ENCODE measurements at places on chromosomes 7 and 10.

DNA sequence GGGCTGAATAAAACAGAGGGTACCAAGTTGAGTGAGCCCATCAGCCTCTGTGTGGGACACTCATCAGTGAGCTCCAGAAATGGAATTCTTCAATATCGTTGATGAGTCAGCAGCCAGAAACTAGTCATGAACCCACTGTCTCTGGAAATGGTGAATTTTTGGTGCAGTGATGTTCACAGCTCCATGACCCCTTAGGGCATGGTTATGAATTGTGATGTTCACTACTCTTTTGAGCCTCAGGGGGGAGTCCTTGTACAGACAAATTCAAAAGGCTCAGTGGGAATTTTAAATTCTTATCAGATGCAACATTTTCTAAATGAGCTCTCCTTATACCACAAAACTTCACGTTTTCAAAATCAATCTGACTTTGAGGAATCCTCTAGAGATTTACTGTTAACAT is 335.7 kb downstream of the PHTF2 start:
- DNase-seq = peak; percentile 22

DNA sequence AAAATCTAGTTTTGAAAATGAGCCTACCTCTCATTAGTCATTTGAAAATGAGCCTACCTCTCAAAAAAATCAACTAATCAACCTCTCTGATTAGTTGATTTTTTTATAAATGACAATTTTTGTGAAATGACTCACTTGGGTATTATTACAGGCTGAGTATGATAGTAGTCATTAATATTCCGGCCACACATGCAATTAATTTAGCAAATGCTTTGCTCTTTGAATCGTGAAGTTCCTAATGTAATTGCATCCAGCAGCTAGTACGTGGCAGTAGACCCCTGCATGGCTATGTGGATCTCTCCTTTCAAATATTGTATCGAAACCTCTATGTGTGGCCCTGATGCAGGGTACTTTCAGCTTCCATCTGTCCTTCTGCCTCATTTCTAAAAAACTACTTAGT is 245.9 kb upstream of the PHYHIPL start:
- DNase-seq = no peak

GRCh38 chr10:111109501-111110242 is 32.8 kb downstream of the ADRA2A start:
- DNase-seq = no peak

DNA sequence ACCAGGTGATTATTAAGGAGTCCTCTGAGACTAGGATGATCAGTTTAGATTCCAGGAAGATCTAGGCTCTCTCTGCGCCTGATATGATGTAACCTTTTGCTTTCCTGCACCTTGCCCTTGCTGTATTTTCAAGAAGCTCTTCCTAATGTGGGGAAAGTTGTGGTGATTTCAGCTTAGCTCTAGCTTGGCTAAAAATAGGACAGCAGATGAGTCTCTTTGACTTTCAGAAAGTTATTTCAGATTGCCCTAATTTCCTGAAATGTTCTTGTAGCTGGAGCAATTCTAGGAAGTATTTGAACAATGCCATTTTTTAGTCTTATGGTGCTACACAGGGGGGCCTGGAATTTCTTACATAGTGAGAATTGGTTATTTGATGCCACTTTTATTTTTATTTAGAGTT is 3.8 kb downstream of the LCOR start:
- no peak for DNase-seq

DNA sequence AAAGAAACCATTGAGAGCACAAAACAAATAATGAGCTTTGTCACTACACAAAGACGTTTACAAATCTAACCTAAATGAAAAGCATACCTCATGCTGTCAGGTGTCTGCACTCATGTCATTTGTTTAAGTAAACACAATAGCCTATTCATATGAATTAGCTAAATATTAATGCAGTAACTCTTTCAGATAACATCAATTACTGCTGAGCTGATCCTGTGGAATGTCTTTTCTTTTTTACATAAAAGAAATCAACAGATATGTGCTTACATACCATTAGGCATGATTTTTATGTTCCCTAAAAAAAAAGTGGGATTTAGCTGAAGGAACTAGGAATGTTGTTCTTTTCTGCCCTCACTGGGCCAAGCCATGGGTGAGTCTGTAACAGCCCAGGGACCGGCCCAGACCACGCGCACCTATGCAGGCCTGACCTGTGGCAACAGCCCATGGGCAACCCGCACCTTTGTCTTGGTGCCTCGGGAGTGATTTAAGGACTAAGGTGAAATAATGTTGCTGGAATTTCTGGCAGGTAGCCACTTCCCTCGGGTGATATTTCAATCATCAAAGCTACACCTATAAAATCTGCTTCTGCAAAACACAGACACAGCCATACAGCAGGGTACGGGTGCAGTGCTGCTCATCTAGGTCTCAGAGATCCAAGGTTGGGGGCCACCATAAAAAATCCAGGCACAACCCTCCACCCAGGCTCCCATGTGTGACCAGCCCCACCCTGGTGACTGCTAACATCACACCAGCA is 44.6 kb downstream of the FGFR2 start:
- DNase-seq = no peak

GRCh38 chr7:92715963-92716362 is 120.4 kb downstream of the CDK6 start:
- no peak for DNase-seq

DNA sequence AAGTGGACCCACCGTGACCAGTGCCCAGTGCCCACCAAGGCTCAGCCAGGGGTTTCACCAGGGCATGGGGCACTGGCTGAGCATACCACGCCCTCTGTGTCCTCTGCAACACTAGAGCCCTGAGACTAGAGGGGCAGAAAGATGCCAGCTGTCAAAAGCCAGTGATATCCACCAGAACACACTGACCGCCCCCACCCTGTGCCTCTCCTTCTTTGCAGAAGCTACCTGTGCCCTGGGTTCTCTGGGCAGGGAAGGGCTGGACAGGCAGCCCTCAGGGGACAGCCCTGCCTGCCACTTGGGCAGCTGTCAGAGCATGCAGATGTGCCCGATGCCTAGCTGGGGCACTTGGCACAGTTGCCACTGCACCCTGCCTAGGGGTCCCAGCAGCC is 494 bp downstream of the VSIR start:
- no peak for DNase-seq

DNA sequence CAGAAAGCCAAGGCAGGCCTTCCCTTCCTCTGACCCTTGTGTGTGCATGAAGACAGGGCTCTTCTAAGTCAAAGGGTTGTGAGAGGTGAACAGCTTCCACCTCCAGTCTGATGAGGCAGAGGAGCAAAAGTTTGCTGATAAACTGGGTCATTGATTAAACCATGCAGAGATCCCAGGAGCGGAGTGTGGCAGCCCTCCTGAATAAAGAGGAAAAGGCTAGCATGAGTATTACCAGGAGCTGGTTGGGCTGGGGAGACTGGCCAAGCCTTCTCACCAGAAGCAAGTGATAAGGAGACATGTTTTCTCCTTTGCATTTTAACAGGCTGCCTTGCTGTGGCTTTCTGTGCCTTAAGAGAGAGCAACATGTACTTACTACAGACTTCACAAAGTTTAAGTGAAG is 10.2 kb downstream of the LMOD2 start:
- DNase-seq = no peak

DNA sequence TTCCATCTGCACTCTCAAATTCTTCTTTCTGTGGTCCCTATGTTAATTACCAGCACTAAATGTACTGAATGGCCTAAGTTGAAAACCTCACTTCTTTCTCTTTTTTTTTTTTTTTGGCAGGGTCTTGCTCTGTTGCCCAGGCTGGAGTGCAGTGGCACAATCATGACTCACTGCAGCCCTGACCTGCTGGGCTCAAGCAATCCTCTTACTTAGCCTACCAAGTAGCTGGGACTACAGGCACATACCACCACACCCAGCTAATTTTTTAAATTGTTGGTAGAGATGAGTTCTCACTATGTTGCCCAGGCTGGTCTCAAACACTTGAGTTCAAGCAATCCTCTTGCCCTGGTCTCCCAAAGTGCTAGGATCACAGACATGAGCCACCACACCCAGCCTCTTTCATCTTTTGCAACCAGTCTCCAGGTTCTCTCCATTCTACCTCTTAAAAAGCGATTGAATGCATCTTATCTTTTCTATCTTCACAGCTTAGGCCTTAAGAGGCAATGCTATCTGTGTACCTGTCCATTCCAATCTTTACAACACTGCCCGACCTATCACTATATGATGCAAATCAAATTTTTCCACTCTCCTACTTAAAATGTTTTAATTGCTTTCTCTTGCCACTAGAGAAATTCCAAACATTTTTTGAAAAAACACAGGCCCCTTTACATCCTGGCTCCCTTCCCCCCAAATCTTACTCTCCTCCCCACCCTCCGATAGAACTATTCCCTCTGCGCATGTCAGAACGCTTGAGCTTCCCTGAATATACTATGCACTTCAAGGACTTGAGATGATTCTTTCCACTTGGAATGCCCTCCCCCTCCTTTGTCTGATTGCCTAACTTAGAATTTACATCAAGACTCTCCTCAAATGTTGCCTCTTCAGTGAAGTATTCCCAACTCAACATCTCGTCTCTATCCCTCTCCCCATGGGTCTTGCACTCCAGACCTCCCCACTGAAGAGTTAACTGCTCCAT is 6.0 kb downstream of the ICA1 start:
- DNase-seq = no peak

GRCh38 chr10:91598211-91598977 is 34.5 kb downstream of the PPP1R3C start:
- no peak for DNase-seq

- peak; percentile 41 for DNase-seq
Observed at GRCh38 chr7:155412416-155413253, 45.3 kb upstream of the EN2 start.

DNA sequence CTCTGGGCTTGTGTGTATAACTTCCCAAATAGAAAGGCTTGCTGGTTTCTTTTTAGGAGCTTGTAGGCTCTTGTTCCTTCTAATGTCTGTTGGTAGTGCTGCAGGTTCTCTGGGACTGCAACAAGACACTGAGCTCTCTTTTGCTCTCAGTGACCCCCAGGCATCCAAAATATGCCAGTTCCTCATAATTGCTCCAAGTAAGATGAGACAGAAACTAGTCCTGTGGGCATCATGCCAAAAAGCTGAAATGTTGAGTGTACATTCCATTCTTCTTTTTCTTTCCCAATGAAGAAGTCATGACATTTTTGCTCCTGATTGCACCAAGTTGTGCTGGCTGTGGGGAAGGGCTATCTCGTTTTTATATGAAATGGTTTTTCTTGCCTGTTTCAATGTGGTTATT is 7.1 kb upstream of the BTBD16 start:
- DNase-seq = no peak

DNA sequence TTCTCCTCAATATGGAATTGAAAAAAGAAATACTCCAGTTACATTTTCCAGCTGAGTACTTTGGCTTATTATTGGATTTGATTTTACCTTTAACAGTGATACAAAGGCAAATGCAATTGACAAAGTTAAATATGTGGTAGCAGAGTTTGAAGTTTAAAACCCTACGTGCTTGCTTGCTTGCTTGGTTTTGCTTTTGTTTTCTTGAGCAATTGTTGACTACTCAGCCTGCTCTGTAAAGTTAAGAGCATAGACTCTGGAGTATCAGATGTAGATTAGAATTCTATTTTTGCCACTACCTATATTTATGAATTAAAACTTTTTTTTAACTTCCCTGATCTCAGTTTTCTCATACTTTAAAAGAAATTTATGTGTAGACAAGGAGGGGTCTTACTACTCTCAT is 51.4 kb downstream of the PCDH15 start:
- no peak for DNase-seq

DNA sequence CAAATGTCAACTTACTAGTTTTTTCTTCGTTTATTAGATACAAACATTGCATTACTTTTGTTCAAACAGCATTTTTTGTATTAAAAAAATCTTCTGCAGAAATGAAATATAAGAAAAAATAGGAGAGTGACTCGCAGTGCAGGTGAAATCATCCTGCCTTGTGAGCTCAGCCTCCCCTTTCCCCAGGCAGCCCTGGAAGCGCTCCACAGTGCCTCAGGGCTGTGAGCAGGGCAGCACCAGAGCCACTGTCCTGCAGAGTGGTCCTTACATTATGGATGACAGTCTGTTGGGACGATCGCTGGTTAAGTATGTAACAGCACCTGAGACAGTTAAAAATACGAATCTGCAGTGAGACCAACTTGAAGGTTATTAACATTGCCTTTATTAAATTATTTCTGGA is 695.4 kb upstream of the POM121L12 start:
- DNase-seq = no peak

GRCh38 chr10:125679436-125679835 is 3.5 kb downstream of the TEX36 start:
- DNase-seq = no peak

DNA sequence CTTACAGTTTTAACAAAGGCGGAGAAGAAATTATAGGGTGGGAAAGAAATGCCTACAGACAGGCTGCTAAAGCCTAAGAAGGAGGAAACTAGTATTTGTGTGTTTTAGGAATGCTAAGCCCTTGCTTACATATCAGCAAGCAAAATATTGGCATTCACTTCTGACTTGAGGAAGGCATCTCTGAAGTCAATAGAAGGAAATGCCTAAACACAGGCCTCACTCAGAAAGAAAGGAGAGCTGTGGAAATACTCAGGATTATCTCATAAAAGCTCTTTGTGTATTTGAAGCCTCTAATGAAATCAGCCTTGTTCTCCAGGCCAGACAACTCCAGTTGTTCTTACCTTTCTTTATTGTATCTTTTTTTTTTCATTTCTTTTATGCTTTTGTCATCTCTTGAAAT is 158.0 kb downstream of the AUTS2 start:
- DNase-seq = no peak

DNA sequence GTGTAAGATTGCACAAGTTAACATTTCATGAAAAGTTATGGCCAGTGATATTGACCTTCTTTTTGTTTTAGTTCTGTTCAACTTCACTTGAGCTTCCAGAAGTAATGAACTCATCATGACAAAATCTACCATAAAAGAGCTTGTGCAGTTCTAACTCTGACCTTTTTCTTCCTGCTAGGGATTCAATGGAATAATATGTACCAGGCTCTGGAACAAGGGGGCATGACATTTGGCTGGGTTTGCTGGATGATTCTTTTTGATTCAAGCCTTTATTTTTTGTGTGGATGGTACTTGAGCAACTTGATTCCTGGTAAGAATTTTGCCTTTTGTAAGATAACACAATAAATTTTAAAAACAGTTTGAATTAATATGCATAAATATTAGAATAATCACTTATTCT is 205.0 kb downstream of the ABCA13 start:
- no peak for DNase-seq

GRCh38 chr7:43735403-43735801 is 6.1 kb upstream of the COA1 start:
- DNase-seq = no peak

GRCh38 chr10:79273604-79274003 is 73.7 kb upstream of the PPIF start:
- DNase-seq = peak; percentile 12

- DNase-seq = no peak
Observed at GRCh38 chr10:117454502-117454901, 79.3 kb upstream of the PDZD8 start.

GRCh38 chr10:65805993-65806392 is 1119.8 kb upstream of the LRRTM3 start:
- no peak for DNase-seq

DNA sequence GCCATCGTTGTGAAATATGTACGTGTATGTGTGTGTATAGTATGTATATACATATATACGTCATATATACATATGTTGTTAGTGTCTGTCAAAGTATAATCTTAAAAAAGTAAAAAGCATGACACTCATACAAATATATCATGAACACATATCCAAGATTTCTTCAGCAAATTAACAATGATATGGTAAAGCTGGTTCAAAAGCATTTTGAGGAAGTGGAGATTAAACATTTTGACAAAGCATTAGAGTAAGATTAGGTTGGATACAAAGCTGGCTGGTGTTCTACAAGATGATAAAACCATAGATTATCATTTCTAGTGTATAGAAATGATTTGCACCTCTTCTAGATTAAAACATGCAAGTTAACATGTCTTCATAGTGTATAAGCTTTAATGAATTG is 771 bp upstream of the NUDCD3 start:
- no peak for DNase-seq

GRCh38 chr10:105023211-105024111 is 382.4 kb downstream of the SORCS3 start:
- no peak for DNase-seq

All from midbrain (tissue), 1 donor.